Fibroblast of skin of abdomen (primary cell): ENCODE measurements at places on chromosomes 2 and 18.

DNA sequence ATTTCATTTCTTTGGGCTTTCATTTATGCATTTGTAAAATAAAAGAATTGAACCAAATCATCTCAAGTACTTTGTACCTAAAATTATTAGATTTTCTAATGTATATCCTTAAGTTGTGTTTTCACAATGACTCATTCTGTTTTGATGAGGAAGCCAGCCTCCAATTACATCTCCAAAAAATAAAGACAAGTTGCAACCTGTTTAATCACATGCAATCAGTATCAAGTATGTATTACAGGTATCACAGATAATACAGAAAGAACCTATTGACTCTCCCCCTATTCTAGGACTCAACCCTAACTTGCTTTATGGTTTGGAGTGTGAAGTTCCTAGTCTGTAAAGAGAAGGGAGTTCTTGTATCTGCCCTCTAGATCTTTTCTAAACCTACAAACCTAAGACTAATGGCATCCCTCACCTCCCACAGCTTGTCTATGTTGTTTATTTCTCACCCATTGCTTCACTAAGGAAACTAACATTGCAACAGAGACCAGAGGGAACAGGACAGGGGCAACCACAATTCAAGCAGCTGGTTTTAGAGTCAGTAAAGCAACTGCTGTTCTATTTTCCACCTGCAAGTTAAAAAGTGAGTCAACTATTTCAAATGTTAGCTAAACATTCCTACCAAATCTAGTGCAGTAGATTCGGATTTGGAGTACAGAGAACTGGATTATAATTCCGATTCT lies 141.1 kb upstream of the ETAA1 start:
- peak; percentile 22 for DNase-seq

GRCh38 chr2:96131152-96131812 lies 7.0 kb downstream of the ASTL start:
- DNase-seq, result no peak

- no peak for DNase-seq
Measured at GRCh38 chr2:202121532-202122162, 48.6 kb downstream of the KIAA2012 start.

DNA sequence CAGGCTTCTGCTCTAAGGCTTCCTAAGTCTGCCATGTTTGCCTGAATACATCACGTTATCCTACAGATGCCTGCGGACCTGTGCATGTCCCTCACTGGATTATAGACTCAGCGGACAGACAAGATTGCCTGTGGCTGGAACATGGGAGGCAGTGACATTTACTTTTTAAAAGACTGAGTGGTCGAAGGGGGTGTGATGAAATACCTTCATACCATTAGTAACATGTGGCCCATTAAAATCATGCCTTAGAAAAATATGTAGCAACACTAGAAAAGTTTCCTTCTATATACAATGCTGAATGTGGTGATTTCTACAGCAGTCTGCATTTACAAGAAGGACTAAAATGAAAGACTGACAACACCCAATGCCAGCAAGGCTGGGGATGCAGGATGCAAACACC lies 154.4 kb downstream of the ASB1 start:
- DNase-seq, result peak; percentile 34

GRCh38 chr2:217193431-217194340 lies 333.8 kb upstream of the TNP1 start:
- no peak for DNase-seq

DNA sequence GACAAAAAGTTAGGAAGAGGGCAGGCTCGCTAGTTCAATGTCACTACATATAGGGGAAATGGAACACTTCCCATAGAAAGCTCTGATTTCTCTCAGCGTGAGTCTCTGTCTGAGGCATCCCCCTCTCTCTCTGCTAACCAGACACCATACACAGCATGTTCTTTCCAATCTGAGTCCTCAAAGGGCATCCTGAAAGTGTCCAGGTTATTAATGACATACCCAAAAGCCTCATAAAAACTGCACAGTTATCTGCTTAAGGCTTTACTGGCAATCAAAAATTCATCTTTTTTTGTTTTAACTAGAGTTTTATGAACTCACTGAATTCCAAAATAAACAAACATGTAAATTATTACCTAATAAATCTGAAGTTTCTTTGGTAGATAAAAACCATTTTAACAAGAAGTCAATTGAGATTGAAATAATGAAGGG lies 137.4 kb downstream of the AFF3 start:
- no peak for DNase-seq

GRCh38 chr2:200567932-200568331 lies 17.9 kb upstream of the AOX1 start:
- no peak for DNase-seq

DNA sequence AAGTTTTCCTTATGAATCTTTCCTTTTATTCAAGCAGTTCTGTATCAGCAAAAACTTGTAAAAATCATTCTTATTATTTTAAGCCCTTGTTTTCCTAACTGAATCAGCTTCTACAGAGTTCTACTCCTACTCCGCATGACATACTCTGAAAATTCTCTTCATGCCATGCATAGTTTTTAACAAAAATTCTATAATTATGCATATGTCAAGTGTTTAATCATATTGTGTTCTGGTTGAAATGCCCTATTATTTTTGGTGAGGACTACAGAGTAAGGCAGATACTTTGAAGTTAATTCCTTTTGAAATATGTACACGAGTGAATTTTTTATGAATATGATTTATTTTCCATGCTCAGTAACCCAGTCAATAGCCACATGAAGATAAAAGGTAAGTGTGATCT lies 28.8 kb downstream of the ANKRD30B start:
- peak; percentile 16 for DNase-seq

DNA sequence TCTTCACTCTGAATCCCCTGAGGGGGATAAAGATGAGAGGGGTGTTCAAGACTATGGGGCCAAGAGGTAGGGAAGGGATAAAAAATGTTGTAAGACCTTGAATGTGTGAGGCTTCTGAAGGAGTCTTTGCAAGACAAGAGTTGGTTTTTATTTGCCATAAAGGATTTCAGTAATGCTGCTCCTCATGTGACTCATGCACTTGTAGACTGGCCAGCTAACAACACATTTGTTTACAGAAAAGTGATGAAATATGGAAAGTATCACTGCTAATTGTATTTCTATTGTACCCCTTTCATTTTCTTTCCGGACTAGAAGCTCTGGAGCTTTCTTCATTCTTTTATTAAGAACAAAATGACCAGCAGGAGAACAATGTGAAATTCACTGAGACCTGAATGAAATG lies 782.1 kb downstream of the EPHA4 start:
- peak; percentile 33 for DNase-seq

GRCh38 chr18:76958692-76959341 lies 136.5 kb downstream of the ZNF236 start:
- DNase-seq, result no peak
